ENCODE measurements at places on chromosomes 7 and 10.

- DNase-seq, result no peak
Measured at GRCh38 chr10:14302035-14302434, 28.7 kb downstream of the FRMD4A start.

GRCh38 chr10:113897693-113898618 is 43.5 kb downstream of the NHLRC2 start:
- DNase-seq, result no peak

GRCh38 chr10:49552277-49552676 is 13.4 kb upstream of the ERCC6 start:
- DNase-seq, result no peak

DNA sequence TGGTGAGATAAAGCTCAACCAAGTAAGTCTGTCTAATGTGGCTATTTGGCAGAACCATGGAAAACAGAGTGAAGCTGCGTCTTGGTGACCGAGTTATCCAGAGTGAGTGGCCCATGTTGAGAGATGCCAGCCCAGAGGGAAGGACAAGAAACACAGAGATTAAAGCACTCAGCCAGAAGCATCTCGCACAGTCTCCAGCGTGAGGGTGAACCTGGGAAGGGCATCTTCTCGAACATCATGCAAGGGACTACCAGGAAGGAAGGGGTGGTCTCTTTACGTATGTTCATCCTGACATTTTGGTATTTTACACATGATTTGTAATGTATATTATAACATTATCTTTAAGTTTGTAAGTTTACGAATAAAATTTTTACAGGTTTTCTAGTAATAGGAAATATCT is 146.4 kb downstream of the TCERG1L start:
- no peak for DNase-seq

DNA sequence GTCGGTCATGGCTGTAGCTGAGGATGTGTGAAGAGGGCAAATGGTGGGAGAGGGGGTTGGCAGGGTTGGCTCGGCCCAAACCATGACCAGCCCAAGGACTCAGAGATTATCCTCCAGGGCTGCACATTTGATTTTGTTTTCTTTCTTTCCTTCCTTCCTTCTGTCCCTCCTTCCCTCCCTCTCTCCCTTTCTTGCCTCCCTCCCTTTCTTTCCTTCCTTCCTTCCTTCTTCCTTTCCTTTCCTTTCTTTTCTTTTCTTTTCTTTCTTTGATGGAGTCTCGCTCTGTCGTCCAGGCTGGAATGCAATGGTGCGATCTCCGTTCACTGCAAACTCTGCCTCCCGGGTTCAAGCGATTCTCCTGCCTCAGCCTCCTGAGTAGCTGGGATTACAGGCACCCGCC is 3.8 kb downstream of the SSC4D start:
- DNase-seq, result no peak
